ENCODE measurements at places on chromosomes 1 and 21.

DNA sequence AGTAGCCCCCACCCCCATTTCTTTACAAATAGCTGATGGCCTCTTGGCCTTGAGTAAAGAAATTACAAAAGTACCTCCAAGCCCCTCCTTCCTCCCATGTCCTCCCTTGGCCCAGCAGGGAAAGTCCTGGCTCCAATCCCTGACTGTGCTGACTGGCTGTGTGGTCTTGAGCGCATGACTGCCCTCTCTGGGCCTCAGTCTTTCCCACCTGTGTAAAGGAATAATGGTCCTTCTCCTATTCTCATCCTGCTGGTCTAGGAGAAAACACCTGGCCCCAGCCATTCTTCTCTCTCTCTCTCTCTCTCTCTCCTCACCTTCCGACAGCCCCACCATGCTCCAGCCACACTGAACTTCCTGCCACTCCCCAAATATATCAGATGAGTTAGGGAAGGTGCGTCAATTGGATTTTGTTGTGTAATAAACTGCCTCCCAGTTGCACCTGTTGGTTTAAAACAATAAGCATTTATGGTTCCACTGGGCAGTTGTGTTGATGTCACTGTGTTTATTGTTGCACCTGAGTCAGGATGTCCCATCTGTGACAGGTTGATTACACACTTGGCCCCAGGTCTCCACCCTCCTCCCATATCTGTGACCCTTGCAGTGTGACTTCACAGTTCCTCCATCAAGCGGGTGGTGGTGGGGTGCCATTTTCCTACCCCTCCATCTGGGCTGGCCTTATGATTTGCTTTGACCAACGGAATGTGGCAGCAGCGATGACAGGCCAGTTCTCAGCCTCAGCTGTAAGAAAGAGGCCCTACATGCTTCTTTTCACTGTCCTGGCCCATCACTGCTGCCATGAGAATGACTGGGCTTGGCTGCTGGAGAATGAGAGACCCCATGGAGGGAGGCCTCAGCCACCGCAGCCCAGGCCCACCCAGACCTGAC lies 22.3 kb upstream of the LRP8 start:
- DNase-seq = no peak

- DNase-seq = no peak
These were observed 117.1 kb downstream of the ZNF281 start for GRCh38 chr1:200292699-200293098.

DNA sequence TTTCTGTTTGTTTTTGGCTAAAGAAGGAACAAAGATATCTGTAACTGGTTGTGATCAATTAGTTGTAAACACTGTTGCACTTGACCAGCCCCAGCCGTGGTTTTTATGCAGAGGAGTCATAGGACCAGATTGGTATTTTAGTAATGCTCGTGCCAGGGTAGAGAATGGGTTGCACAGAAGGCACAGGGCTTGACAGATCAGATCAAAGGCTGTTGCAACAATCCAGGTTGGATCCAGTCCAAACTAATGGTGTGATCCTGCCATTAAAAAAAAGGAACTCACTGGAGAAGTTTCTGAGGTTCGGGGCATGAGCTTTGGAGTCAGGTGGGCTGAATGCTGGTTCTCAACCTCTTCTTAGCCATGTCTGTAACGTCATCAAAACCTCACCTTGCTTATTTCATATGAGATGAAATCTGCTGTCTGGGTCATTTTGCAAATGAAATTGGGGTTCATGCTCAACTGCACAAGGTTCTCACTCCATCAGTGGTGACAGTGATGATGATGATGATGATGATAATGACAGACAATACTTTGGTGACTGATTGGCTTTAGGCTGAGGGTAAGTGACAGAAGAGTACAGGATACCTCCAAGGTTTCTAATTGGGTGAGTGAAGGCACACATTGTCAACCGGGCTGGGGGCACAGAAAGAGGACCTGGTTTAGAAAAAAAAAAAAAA lies 43.1 kb downstream of the ZNF281 start:
- DNase-seq = no peak

DNA sequence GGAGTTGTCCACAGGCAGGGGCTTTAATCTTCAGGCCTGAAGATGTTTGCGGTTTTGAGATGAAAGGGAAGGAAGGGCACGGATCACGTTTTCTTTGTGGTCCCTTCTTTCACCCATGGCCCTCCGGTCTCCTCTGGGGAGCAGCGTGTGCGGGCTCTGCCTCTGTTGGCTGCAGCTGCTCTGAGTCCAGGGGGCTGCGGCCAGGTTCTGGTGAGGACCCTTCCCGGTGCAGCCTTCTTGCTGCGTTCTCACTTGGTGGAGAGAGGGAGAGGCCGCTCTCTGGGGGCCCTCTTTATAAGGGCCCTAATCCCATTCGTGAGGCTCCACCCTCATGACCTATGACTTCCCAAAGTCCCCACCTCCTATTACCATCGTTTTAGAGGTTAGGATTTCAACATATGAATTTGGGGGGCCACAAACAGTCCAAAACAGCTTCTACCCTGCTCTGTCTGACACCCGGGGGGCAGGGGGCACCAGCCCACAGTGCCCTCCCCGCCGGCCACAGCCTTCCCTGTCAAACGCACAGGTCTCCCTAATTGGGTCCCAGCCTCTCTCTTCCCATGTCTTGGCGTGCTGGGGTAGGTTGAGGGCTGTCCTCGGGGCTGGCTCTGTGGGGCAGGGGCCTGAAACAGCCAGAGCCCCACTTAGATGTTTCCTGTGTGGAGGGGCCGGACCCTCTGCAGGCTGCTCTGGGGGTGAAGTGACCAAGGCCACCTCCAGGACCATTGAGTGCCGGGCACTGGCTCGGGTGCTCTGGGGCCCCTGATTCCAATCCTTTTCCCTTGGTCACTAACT lies 100.1 kb upstream of the C1orf174 start:
- no peak for DNase-seq

DNA sequence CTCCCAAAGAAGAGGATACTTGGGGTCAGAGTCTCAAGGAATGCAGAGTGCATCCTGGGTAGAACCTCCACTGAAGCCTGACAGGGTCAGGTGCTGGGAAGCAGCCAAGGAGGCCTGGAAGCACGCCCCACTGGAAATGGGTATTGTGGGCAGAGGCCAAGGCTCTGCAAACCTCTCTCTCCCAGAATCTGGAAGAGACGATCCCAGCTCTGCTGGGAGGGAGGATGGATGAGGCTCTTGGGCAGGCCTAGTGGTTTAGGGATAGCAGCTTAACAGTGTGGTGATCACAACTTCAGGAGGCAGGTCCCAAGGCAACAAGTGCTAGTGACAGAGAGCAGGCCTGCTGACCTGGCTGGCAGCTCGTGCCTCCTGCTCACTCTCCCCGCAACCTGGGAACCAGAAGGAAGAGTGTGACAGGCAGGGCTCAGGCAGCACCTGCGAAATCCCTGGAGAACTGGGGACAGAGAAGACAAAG lies 641.0 kb downstream of the PLPP3 start:
- no peak for DNase-seq

DNA sequence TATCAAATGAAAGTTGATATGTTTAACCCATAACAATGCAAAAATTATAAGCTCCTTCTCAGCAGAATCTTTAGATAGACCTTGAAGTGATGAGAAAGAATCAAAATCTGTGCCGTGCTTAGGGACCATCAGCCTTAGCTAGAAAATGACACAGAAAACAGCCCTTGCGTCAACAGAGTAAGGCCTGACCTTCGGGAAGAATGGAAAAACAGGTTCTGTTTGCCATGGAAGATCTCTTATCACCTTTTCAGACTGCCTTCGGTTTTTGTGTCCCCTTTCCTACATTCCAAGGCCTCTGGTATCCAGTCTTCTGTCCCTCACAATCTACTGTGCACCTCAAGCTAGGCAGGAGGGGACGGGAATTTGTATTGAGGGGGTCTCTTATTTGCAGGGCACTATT lies 37.6 kb upstream of the DPT start:
- DNase-seq = no peak

DNA sequence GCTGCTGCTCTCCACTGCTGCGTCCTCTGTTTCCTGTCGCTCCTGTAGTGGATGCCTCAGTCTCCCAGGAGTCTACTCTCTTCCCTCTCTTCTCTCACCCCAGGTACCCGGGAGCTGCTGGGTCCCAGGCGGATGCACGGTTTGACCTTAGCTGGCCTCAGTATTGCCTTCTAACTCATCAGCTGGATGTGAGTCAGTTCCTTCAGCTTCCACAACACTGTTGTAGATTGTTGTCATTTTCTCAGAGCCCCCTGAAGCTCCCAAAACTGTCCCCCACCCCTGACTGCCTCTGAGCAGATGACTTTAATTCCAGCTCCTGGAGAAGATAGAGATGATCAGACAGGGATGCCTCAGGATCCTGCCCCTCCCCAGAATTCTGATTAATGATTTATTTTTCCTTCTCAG lies 7.2 kb downstream of the CNIH3 start:
- DNase-seq = peak; percentile 76

- no peak for DNase-seq
These were observed 3.0 kb upstream of the SYT6 start for GRCh38 chr1:114156538-114157274.

- no peak for DNase-seq
These were observed 45.3 kb downstream of the PDE9A start for GRCh38 chr21:42698733-42699132.

DNA sequence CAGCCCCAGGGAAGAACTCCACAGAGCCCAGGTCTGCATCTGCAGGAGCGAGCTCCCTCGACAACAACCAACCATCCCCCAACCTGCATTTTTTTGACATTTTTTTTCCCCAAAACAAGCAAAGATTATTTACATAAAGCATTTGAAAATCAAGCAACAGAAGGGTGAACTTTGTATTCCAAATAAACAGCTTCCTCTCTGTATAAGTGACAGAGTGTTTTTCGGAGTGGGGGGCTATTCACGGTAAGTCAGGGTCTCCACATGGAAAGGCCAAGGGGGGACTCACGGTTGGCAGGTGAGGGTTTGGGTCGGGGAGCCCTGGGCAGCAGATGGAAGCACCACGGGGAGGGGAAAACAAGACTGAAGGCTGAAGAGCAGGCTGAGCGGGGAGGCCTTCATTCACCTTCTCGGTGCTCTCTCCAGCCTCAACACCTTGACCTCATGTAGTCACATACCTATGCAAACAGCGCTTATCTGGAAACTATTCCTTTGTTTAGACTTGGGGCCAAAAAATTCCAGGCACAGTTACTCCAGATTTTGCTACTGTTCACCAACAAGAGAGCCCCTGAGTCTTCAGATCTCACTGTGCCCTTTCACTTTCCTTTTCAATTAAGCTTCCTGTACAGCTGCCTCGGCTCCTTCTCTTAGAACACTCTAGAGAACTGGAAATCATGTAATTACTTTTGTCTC lies 27.6 kb downstream of the C2CD2 start:
- peak; percentile 46 for DNase-seq

GRCh38 chr1:200305806-200306205 lies 104.0 kb downstream of the ZNF281 start:
- DNase-seq = no peak

DNA sequence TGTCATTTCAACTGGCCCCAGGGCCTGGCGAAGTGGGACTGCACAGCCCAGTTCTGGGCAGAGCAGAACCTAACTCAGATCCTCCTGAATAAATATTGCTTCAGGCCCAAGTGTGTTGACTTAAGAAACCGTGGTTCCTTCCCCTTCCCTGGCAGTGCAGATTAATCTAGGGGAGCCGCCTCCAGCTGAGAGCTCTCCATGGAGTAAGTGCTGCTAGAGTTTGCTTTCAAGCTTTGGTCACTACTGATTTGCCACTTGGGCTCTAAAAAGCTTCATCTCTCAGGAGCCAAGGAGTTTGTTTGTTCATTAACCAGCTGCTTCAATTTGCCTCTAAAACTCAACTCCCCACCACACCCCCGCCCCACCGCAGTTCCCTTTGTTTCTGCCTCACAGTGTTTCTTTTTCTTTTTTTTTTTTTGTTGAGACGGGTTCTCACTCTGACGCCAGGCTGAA lies 112.1 kb downstream of the DTL start:
- DNase-seq = peak; percentile 2

- DNase-seq = no peak
These were observed 11.0 kb downstream of the NUDC start for GRCh38 chr1:26932531-26932930.

- DNase-seq = no peak
These were observed 43.1 kb downstream of the DENND1B start for GRCh38 chr1:197732187-197732586.

DNA sequence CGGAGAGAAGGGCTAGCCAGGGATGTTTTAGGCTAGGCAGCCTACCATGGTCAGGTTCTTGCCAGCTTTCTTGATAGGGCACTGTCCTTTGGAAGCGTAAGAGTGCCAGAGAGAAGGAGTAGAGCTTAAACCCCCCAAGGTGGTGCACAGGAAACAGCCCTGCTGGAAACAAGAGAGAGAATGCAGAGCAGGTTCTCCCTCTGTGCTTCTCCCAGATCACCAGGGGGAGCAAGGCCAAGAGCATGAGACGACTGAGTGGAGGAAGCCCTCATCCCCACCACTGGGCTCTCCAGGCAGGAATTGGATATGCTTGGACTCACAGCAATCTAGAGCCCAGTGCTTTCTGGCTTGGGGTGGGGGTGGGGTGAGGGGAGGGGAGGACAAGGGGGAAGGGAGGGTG lies 49.8 kb downstream of the ATP2B4 start:
- DNase-seq = no peak

Measured in fibroblast of skin of back (primary cell).